Stimulated activated naive CD4-positive, alpha-beta T cell (primary cell): ENCODE measurements at places on chromosomes 11 and 22.

- DNase-seq = no peak
Measured at GRCh38 chr11:6481924-6482275, 599 bp downstream of the TIMM10B start.

DNA sequence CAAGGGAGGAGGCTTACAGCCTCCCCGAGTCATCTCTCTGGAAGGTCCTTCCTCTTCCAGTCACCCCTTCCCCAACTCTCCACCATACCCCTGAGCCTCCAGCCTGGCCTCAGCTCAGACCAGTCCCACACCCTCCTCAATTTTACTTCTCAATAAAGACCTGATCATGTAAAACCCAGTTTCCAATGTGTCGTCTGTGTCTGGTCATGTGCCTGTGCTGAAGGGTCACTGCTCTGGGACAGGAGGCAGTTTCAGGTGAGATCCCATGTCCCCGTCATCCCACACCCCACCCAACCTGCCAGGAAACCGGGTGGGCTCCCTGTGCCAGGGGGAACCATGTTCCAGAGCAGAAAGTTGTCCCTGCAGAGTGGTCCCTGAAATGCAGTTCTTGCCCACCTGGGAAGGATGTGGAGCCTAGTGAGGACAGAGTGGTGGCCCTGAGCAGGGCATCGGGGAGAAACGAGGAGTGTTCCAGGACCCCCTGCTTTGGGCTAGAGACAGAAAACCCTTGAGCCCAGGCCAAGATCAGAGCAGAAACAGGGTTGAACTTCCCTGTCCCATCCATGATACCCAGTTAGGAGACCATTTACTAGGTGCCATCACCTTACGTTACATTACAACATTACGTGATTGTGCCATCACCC lies 19.4 kb downstream of the IGLL5 start:
- DNase-seq = no peak

DNA sequence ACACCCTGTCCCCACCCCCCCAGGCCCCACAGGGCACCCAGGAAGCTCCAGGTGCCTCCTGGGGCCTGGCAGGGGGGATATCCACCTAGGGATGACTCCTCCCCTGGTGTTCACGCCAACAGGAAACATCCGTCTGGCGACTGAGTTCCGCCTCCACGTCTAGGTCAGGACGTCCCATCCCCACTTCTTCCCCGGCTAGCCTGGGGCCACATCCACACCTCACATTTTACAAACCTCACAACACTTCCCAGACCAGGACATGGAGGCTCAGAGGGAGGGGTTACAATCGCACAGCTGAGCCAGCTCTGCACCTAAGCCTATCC lies 21.0 kb downstream of the MAFF start:
- DNase-seq = no peak

DNA sequence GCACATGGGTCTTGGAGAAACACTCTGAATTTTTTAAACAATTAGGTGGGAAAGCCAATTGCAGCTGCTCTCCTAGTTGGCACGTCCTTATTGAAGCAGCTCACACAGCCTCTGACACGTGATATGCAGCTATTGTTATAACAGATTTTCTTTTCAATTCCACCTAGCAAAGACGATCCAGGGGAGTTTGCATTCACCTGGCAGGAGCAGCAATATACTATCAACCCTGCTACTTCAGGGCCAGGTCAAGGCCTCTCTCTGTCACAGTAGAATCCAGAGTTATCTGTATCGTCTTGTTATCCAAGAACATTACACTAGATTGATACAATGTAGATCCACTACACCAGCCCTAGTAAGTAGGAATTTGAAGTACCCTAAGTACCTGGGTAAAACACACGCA lies 8.3 kb downstream of the KRTAP5-11 start:
- no peak for DNase-seq

DNA sequence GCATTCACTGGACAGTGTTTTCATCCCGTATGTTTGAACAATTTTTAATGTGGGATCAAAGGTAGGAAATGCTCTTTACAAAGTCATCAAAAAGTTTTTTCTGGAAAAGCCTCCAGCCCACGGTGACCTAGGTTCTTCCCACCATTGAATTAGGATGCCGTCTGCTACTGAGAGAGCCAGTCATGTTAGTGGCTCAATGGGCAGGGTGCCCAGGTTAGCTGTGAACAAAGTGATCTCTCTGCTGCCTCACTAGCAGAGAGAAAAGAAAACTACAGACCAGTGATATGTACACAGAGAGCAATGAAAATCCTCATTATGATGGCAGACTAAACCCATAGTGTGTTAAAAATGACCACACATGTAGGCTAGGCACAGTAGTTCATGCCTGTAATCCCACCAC lies 32.4 kb downstream of the KCNQ1 start:
- no peak for DNase-seq

DNA sequence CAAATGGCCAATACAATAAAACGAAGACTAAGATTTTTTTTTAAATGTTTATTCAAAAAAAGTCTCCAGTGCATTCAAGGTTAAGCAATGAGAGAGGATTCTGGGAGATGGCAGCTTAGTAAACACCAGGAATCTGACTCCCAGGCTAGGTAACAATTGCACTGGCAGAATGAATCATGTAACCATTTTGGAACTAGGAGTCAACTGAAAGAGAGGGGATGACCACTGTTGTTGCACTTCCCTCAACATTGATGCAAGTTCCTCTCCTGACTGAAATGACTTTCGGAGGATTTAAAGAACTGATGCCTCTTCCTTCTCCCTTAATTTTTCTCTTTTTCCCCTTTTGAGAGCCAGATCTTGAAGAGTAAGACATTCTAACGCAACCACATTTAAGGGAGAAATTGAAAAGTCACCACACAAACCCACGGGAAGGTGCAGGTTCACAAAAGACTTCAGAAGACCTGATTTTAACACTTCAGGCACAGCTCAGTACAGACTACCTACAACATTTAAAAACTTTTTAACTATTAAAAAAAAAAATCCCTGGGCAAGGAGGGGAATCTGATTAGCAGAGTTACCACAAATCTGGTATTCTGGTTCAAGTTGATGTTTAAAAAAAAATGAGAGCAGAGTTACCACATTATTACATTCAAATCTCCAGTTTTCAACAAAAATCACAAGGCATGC lies 56.8 kb downstream of the FCHSD2 start:
- DNase-seq = no peak

- no peak for DNase-seq
Measured at GRCh38 chr11:78349114-78349513, 68.5 kb downstream of the GAB2 start.

GRCh38 chr11:110984147-110984546 lies 261.4 kb upstream of the POU2AF2 start:
- DNase-seq = no peak

GRCh38 chr11:26830757-26831156 lies 108.9 kb upstream of the SLC5A12 start:
- DNase-seq = no peak

GRCh38 chr22:27671413-27671935 lies 130.1 kb downstream of the MN1 start:
- no peak for DNase-seq
